Muscle of leg (tissue), 16 donors: ENCODE measurements at places on chromosomes 16 and 17.

DNA sequence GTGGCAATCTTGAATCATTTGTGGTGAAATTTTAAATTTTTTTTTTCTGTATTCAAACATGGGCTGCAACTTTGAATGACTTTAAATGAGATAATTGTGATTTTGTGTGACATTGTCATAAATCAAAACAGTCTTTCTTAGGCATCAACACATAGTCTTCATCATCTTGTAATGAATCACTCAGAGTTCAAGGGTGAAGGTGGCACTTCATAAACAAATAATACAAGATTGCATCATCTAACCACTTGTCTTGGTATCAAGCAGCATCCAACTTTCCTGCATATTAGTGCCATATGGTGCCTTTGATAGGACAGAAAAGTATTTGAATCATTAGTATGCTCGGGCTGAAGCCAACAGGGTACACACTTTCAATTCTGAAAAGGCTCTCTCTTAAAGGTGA lies 392.4 kb upstream of the GOT2 start:
- no peak overlapping the region for H3K4me3 ChIP-seq
- no peaks in the 10 kb centered on the region for H3K4me1 ChIP-seq
- H3K36me3 ChIP-seq = no peaks in the 10 kb centered on the region

- H3K36me3 ChIP-seq = no peaks in the 10 kb centered on the region
- H3K4me3 ChIP-seq = no peak overlapping the region
- DNase-seq = no peak
- no peak overlapping the region for H3K27ac ChIP-seq
- no peaks in the 10 kb centered on the region for H3K27me3 ChIP-seq
These were observed 22.5 kb upstream of the LYRM9 start for GRCh38 chr17:27915709-27916108.

DNA sequence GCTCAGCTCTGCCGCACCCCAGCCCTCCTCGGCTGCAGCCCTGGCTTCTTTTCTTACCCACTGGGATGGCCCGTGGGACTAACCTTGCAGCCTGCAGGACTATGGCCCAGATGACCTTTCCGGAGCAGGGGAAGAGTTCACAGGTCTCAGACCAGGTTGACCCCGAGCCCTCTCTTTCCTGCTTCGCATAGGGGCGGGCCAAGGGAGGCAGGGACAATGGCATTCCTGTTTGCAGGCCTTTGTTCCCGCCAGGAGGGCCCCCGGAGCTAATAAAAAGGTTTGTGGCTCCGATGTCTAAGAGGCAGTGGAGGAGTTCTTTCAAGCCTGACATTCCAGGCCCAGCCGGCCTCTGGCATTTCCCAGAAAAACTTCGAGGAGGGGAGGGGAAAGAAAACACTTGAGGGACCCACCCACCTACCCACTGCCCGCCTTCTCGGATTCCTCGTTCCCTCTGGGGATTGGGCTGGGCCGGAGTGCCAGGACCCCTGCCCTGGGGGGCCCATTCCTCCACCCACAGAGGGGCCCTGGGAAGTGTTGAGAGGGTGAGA lies 5.8 kb upstream of the SOCS3 start:
- no peak overlapping the region for H3K4me3 ChIP-seq
- no peaks in the 10 kb centered on the region for H3K36me3 ChIP-seq
- peak; percentile 58 for DNase-seq
- peak overlapping the region; percentile 84 for H3K27ac ChIP-seq
- H3K27me3 ChIP-seq = no peaks in the 10 kb centered on the region
- H3K4me1 ChIP-seq = peaks cover 29% of the 10 kb centered on the region

DNA sequence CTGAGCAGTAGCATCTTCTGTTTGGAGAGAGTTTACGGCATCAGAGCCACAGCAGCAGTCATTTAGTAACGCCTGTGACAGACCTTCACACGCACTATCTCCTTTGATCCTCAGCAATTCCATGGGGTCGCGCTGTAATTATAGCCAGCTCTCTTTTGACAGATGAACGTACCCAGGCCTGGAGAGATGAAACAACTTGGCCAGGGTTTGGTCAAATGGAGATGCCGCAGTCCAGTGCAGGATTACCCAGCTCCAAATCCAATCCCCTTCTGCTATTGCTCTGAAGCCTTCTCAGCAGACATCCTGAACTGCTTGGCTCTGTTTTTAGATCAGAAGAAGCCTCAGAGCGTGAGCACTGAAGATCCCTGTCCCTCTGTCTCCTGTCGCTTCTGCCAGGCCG lies 83.9 kb downstream of the SOX9 start:
- DNase-seq = peak; percentile 22
- H3K27me3 ChIP-seq = peaks cover 4% of the 10 kb centered on the region
- peaks cover 22% of the 10 kb centered on the region for H3K4me1 ChIP-seq
- H3K36me3 ChIP-seq = no peaks in the 10 kb centered on the region
- no peak overlapping the region for H3K4me3 ChIP-seq
- no peak overlapping the region for H3K27ac ChIP-seq

DNA sequence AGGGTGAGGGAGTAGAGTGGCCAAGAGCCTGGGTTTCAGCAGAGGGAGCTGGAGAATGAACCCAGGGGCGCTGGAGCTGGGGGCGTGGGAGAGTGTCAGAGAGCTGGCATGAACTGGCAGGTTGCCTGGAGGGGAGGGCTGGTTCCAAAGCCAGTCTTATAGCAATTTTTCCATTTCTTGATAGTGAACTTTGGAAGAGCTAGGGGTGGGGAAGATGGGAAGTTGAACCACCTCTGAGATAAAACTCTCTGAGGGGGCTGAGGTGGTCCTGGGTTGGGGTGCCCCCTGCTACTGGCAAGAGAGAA lies 36.9 kb downstream of the ADGRG5 start:
- no peak overlapping the region for H3K4me3 ChIP-seq
- no peaks in the 10 kb centered on the region for H3K27me3 ChIP-seq
- no peak overlapping the region for H3K27ac ChIP-seq
- DNase-seq = no peak
- peaks cover 11% of the 10 kb centered on the region for H3K4me1 ChIP-seq

DNA sequence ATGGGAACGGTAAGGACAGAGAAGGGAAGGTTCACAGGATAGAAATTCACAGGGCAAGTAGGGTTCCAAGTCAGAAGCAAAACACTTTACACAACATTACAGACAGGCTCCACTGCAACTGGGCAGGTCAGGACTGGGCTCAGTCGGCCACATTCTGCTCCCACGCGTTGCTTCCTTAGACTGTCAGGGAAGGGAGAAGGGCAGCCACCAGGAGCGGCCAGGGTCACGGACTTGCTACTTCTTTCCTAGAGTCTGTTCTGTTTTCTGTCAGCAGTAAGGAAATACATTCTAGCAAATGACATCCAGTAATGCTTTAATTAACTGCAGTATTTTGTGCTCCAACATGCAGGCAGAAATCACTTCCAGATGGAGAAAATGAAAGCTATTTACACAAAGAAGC lies 160.3 kb upstream of the RPH3AL start:
- peaks cover 6% of the 10 kb centered on the region for H3K27me3 ChIP-seq
- peaks cover 3% of the 10 kb centered on the region for H3K36me3 ChIP-seq
- H3K4me3 ChIP-seq = no peak overlapping the region
- peak; percentile 80 for DNase-seq
- peaks cover 32% of the 10 kb centered on the region for H3K4me1 ChIP-seq

GRCh38 chr17:78418326-78419026 lies 40.0 kb downstream of the PGS1 start:
- no peak overlapping the region for H3K27ac ChIP-seq
- no peaks in the 10 kb centered on the region for H3K27me3 ChIP-seq
- H3K4me1 ChIP-seq = peaks cover 55% of the 10 kb centered on the region
- peaks cover 28% of the 10 kb centered on the region for H3K36me3 ChIP-seq

- peak; percentile 94 for DNase-seq
- peaks cover 25% of the 10 kb centered on the region for H3K36me3 ChIP-seq
- H3K4me1 ChIP-seq = peaks cover 56% of the 10 kb centered on the region
- no peak overlapping the region for H3K4me3 ChIP-seq
- peak overlapping the region; percentile 86 for H3K27ac ChIP-seq
These were observed 38.2 kb downstream of the CLEC16A start for GRCh38 chr16:10982465-10983150.

DNA sequence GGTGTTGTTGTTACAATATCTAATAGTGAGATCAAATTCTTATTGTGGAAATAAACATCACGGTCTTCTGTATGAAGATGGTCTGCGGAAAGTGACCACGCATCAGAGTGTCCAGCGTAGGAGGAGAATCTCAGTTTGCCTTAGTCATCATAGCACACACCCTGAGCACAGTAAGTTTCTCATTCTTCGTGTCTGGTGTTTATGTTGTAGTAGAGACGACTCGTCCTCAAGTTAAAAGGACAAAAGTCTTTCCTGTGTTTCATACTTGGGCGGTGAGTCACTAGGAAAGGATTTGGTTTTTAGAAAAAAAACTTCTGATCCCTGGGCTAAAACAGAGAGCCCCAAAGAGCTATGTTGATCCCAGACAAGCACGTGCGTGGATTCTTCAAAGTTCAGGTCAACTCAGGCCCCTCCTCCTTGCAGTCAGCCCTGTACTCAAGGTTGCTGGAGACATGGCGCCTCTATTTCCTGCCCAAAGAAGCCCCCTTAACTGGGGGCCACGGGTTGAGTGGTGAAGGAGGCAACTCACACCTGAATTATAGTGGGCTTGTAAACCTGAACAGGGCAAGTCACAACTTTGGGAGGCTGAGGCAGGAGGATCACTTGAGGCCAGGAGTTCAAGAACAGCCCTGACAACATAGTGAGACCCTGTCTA lies 170.4 kb downstream of the ZFHX3 start:
- peak; percentile 42 for DNase-seq
- H3K27ac ChIP-seq = no peak overlapping the region
- H3K36me3 ChIP-seq = peaks cover 4% of the 10 kb centered on the region
- no peak overlapping the region for H3K4me3 ChIP-seq
- no peaks in the 10 kb centered on the region for H3K27me3 ChIP-seq

DNA sequence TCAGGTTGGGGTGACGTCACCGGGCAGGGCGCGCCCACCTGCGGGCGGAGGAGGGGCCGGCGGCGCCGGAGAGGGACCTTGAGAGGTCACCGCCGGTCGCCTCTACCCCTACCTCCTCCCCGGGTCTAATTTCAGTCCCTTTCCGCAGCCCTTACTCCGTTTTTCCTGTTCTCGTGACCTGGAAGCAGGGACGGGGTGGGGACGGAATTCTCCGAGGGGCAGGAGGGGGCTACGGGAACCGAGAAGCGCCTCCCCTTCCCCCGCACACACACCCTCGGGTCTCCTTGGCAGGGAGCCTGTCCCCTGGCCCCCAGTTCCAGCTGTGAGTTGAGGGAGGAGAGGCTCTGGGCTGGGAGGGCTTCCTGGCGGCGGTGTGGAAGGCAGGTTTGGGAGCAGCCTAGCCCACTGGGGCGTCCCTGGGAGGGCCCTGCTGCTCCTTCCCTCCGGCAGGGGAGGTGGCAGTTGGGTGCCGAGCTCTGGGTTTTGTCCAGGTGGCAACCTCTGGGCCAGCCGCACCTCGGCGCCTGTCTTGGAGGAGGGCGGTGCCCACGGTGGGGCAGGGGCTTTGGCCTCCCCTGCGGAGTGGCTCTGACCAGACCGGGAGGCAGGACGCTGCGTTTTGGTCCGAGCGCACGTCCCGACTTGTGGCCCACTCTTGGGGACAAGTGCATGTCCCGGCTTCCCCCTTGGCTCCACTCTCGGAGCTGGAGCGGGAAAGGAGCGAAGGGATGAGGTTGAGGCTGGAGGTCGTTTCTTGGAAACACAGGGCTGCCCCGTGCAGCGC lies 773 bp downstream of the SYNGR3 start:
- H3K36me3 ChIP-seq = peaks cover 18% of the 10 kb centered on the region
- H3K4me3 ChIP-seq = no peak overlapping the region
